ENCODE measurements at places on chromosomes 16 and 17.

DNA sequence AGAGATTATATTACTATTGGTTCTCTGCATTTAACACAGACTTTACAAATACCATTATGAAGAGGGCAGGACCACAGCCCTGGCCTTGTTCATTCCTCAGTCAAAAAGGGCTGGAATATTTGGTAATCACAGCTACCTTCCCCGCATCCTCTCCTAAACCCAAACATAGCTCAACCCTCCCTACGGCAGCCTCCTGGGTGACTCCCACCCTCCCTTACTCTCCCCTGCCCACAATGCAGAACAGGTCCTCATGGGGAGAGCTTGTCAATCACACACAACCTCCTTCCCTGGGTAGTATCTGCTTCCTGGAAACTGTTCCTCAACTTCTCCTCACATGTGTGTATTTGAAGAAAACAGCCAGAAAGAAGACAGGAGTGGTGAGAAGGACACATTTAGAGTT, 224.2 kb downstream of the C16orf78 start:
- DNase-seq, result no peak

DNA sequence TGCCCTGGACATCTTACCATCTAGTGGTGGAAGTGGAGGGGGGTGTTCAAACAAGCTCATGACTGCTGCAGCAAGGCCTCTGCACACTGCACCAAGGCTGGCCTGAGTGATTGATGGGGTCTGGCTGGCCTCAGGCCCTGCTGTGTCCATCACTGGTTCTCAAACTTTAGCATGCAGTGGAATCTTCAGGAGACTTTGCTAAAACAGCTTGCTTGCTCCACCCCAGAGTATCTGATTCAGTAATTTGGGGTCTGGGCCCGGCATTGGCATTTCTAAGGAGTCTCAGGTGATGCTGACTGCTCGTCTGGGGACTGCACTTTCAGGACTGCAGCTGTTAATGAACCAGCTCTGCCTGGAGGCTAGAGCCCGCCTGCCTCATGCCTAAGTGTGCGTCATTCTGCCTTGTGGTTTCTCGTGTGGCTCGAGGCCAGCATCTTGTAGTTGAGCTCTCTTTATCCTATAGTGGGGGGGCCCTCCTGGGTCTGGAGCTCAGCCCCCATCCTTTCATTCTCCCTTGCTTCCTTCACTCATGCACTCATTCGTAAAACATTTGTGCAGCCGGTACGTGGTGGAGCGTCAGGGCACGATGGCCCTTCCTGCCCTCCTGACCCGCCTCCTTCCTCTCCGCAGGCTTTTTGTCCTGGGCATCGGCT, 4.1 kb downstream of the MGAT5B start:
- DNase-seq, result peak; percentile 37

DNA sequence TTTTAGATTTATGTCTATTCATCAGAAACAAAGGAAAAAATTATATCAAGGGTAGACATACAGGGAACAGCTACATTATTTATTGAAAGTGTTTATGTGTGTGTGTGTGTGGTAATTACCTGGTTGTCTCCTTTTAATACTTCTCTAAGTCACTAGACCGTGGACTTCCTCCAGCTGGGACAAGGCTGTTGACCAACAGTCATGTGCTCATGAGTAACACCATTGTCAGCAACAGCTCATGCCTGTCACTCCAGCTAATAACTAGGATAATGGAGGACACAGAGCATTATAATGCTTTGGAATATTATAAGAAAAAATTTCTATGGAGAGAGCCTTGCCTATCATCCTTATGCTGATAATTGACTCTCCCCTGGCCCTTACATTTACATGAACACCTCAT, 125.3 kb upstream of the SALL1 start:
- DNase-seq, result no peak

GRCh38 chr17:28613931-28614381, at the start of gene RSKR:
RSKR (minus strand) TSS chr17:28614185; CDS start chr17:28614161, 24 bp downstream.
- peak; percentile 66 for DNase-seq

DNA sequence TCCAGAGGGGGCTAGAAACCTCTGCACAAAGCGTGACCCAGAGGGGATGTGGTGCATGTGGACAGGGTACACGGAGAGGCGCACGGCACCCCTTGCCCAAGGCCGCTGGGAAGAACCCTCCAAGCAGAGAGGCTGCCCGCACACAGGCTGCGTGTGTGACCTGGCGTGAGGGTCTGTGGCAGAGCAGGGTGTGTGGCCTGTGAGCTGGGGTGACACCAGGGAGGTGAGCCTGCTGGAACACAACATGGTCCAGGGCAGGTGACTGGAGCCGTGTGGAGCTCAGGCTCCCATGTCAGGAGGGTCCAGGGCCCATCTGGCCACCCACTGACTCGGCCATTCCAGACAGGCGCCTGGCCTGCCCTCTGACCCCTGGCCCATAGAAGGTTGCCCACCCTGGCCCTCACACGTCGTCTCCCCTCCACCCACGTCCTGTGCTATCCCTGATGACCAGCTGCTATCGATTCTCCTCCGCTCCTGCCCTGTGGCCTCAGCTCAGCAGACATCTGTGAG, 14.8 kb upstream of the TMEM204 start:
- DNase-seq, result no peak

DNA sequence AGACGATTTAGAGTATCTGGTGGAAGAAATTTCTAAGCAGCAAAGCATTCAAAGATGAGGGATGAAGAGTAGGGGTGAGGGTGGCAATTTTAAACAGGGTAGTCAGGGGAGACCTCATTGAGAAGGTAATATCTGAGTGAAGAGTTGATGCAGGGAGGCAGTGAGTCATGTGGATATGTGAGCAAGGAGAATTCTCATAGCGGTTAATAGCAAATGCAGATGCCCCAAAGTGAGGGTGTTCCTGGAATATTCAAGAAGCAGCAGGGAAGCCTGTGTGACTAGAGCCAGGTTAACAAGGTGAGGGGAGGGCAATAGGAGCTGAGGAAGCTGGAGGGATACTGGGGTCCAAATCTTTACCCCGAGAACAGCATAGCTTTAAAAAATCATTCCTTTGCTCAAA, 114.3 kb downstream of the SPACA3 start:
- no peak for DNase-seq

GRCh38 chr16:80717611-80718010, 86.8 kb downstream of the CDYL2 start:
- no peak for DNase-seq

DNA sequence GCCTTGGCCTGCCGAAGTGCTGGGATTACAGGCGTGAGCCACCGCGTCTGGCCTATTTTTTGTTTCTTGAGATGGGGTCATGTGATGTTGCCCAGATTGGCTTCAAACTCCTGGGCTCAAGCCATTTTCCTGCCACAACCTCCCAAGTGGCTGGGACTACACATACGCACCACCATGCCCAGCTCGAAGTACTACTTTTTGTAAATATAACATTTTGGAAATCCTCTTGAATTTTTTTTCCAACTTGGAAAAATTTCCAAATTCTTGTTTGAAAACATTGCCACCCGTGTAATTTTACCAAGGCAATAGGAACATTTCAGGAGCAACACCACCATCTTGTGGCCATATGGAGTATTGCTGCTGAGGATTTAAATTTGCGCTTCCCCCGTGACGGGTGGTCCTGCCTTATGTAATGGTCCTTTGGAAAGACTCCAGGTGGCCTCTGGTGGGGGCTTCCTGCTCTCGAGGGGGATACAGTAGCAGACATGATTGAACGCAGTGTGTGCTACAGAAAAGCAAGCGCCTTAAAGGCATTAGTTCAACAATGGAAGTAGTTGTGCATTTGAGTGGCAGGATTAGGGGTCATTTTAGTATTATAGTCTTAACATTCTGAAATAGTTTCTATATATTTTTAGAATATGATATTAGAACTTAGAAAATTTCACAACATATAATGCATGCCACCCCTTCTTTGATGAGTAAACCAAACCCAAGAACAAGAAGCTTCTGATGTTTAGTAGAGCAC, 8.0 kb downstream of the FLYWCH1 start:
- no peak for DNase-seq

DNA sequence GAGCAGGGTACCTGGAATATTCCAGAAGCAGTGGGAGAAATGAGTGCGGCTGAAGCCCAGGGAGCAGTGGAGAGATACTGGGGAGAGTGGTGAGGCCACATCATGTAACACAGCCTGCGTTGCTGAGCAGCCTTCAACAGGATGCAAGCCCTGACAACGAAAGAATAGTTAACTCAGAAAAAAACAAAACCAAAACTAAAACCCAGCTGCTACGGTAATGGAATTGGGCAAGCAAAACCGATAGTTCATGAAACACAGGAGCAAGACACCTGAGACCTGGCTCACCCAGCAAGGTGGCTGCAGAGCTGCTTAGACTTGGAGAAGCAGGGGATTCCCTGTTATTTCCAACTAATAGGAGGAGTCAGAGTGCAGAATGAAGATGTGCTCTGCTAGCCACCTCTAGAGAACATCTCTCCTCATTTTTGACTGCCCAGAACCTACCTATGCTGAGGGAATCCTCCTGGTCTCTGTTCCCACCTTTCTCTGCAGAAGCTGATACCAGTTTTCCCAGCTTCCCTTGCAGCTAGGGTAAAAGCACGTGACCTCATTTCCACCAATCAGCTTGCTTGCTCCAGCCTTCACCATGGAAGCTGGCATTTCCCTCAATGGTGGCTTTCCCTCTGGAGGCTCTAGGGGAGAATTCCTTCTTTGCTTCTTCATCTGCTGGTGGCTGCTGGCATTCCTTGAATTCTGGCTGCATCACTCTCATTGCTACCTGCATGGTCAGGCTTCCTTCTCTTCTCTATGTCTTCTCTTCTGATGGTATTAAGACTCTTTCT, 59.4 kb upstream of the XYLT1 start:
- no peak for DNase-seq

- DNase-seq, result no peak
Observed at GRCh38 chr17:21012736-21013135, 30.1 kb downstream of the USP22 start.

DNA sequence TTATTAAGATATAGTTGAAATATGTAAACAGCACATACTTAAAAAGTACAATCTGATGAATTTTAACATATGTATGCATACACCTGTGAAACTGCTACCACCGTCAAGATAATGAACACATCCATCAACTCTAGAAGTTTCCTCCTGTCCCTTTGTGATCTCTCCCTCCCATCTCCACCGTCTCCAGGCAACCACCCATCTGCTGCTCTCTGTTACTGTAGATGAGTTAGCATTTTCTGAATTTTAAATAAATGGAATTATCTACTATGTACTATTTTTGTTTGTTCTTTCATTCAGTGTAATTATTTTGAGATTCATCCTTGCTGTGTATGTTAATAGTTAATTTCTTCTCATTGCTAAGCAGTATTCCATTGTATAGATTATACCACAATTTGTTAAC, 40.2 kb upstream of the SMPD3 start:
- DNase-seq, result no peak

GRCh38 chr17:59651346-59651745, 31.7 kb downstream of the CLTC start:
- DNase-seq, result no peak

DNA sequence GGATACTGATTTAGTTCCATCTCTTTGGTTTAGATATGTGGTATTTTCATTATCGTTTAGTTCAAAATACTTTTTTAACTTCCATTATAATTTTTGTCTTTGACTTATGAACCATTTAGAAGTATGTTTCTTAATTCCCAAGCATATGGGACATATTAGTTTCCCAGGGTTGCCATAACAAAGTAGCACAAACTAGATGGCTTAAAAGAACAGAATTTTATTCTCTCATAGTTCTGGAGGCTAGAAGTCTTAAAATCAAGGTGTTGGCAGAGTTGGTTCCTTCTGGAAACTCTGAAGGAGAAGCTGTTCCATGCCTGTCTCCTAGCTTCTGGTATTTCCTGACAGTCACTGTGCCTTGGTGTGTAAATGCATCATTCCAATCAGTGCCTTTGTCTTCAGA, 291.5 kb upstream of the AXIN2 start:
- no peak for DNase-seq

DNA sequence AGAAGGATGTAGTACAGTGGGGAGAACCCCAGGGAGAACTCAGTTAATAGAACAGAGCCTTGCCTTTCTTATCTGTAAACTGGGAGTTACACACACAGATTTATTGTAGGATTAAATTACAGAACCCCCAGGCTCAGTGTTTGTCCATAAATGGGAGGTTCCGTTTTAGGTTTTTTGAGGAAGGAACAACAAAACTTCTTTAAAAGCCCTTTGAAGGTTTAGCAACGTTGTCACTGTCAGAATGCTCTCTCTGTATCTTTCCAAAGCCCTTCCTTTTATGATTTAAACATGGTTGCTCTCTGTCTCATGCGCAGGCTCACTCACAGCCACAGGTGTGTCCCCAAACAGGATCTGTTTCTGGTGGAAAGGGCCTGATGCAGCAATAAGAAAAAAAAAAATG, 9.4 kb upstream of the GNA13 start:
- DNase-seq, result no peak

DNA sequence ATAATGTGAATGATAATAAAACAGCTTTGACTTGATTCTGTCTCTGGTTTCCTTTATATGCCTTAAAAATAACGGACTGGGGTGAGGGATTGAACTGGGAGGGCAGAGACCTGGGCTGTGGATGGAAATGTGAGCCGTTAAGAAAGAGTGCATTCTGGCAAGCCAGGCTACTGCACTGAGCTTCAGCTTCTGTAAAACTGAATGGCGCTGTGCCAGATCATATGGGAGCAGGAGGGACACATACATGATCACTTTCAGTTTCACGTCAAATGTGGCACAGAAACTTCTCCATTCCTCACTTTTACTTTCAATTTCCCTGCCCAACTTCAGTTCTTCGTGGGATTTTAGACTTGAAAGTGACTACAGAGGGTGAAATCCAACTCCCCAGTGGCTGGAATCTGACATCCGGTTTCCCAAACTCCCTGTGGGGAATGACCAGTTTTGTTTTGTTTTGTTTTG, 1.1 kb downstream of the MT2A start:
- no peak for DNase-seq

GRCh38 chr16:46715769-46716305, 26.4 kb downstream of the ORC6 start:
- DNase-seq, result no peak

DNA sequence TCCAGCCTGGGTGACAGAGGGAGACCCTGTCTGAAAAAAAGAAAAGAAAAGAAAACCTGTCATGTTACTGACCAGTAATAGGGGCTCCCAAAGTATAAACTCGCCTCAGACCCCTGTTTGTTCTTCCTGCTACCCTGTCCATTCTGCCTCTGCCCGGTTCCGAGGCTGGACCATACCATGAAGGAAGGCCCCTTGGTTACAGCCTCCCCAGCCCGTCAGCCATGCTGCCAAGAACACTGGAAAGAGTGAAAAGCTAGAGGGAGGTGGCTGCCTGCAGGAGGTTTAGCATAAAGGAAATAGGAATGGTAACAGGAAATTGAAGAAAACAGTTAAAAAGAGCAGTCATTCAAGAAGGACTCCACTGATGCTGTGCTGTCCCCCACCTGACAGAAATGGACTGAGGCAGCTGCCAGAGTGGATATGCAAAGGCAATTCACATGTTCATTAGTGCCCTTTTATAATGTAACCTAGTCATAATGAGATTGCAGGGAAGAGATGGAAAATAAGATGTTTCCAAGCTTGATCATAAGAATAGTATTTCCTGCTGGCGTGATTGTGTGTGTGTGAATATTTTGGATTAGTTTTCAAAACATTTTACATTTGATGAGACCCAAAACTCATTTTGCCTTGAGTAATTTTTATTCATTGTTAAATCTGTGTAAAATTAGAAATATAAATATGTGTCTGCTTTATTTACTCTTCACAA, 102.6 kb downstream of the GOSR1 start:
- no peak for DNase-seq
